HuH-7.5 (cell line): ENCODE measurements at places on chromosomes 3 and 15.

DNA sequence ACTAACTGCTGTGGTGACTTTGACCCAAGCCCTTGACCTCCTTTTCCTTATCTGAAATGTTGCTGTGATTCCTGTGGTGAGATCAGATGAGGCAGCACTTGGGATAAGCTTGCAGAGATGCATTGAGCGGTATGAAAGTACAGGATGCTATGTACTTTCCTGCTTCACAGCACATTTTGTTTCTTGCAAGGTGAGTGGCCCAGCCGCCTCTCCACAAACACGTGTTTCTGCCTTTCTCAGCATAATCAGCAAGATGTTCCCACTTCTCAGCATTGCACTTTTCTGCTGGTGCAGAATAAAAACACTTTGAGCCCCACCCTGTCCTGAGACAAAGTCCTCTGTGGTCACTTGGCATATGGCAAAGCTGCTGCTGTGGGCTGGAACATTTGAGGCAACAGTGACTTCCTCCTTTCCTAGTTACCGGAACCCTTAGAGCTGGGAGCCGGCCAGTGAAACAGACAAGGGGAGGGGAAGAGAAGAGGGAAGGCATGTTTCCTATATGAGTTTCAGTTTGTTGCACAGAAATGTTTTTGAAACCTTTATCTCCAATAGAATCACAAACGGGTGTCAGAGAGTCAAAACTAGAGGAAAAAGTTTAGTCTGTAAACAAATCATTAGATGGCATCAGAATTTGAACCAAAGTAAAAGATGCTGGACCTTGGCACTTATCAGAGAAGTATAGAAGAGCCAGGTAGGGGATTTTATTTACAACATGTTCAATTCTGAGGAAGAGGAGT is 5.0 kb downstream of the NUDT16 start:
- no peak for DNase-seq

- DNase-seq: no peak
Observed at GRCh38 chr3:22951910-22952309, 251.2 kb upstream of the UBE2E2 start.

DNA sequence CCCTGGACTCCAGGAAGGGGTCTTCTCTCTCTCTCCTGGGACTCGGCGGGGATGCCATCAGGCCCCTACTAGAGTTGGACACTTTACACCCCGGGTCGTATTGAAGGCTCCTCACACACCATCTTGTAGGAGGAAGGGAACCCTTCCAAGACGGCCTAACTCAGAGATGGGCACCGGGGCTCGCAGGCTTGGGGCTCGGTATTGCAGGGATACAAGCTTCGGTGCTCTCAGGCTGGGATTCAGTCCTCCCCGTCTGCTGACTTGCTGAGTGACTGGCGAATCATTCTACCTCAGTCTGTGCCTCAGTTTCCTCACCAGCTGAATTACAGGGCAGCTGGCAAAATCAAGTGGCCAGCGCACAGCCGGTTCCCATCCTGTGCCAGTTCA is 419 bp upstream of the CALML4 start:
- no peak for DNase-seq

DNA sequence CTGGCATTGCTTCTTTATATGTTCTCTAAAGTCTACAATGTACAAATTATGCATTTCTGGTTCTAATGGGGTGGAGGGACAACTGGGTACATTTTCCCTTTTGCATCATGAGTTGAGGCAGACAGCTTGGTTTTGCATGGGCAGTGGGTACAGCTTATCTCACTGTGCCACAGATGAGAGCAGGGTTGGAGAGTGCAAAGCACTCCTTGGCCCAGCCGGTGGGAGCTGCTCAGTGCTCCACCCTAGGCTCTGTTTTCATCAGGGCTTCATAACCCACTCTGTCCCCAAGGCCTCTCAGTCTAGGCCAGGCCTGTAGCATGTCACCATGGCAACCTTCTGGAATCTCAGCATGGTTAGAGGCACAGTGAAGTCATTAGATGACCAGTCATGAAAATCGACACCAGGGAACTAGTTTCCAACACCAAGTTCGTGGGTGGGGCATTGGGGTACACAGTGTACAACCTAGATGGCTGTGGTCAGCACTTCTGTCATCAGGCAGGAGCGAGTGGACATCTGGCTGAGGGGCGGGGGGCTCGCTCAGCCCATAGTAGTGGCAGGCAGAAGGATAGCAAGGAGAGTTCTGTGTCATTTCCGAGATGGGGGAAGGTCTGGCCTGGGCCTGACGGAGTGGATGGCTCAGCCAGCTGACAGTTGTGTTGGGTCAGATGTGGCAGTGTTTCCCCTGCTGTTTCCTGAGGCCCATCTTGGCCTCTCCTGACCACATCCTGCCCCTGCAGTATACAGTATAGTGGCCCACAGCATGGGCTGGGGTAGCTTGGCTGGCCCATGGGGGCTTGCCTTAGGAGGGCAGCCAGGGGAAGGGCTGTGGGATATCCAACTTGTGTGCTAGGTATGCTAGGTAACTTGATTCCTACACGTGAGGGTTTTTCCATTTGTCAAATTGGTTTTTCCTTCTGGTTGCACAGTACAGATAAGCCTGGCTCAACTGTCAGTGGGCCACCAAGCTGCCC is 75.7 kb upstream of the PRR23C start:
- DNase-seq: no peak

DNA sequence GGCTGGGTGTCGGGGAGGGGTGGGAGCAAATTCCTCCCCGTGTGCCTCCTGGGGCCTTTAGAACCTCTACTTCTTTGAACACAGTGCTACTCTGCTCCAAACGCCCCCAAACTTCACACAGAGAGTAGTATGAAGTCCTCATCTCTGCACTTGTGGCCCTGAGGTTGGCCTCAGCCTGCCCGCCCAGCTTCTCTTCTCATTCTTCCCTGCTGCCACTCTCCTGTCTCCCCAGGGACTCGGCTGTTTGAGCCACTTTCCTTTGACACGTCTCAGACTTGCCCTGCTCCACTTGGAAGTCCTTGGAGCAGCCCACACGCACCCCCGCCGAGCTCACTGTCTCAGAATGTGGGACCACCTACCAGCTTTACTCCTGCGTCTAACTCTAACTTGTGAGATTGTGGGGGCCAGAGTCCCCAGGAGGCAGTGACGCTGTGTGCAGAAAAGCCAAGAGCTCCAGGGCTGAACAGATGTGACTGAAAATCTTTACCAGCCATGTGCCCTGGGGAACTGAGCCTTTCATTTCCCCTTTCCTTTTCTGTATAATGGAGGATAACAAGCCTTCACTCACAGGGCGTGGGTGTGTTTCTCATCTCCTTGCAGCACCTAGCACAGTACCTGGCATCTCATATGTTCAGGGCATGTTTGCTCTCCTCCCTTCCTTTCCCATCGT is 233.6 kb upstream of the CTDSPL start:
- DNase-seq: no peak

DNA sequence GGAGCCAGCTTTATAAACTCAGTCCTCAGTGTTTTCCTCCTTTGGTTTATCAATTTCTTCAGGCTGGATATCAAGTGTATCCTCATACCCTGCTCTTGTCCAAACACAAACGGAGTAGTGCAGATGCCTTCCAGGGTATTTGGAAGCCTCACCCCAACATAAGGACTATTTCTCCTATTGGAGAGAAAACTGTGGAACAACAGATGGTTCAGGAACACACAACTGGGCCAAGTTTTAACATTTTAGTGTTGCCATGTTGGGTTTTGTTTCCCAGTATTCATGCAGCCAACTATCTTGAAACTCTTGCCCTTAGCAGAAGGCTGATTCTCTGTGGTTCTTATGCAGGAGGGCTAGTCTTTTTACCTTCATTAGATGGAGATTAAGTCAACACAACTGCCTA is 398.1 kb downstream of the GABRB3 start:
- no peak for DNase-seq

DNA sequence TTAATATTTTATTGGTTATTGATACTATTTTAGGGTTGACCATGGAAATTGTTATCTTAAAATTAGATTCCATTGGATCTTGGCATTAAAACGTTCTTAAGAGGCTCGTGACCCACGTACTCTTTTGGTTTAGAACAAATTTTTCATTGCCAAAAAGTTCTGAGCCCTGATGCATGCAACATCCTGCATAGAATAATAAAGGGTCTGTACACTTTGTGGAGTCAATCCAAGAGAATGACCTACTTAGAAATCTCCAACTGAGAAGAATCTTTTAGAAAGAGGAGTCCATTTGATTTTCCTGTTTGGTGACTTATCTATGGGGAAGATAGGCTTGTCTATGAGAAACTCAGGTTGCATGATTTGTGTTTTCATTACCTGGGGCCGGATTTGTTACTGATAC is 404.2 kb upstream of the RGMA start:
- no peak for DNase-seq

DNA sequence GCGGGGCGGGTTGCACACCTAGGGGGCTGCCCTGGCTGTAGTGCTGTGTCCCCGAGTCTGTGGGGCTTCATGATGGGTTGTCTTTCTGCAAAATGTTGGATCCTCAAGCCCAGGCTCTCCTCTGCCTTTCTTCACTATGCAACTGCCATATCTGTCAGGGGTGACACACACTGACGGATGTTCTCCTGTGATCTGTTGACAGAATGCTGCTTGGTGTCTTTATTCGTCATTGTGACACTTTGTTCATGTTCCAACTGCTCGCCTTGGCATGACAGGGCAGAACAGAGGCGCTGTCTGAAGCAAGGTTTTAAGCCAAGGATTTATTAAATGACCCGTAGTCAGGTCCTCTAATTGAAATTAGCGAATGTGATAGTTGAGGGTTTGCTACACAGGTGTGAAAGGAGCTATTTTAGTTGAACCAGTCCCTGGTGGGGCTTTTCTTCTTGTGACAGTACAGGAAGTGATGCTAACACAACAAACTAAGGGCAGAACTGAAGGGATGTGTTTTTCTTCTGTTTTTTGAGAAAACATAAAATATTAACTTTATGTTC is 173.4 kb downstream of the MCTP2 start:
- DNase-seq: no peak

GRCh38 chr3:16474216-16474615 is 39.3 kb downstream of the RFTN1 start:
- no peak for DNase-seq

GRCh38 chr3:161310649-161311423 is 60.5 kb downstream of the SPTSSB start:
- DNase-seq: no peak

- DNase-seq: no peak
Observed at GRCh38 chr3:61425356-61425755, 136.0 kb upstream of the PTPRG start.

DNA sequence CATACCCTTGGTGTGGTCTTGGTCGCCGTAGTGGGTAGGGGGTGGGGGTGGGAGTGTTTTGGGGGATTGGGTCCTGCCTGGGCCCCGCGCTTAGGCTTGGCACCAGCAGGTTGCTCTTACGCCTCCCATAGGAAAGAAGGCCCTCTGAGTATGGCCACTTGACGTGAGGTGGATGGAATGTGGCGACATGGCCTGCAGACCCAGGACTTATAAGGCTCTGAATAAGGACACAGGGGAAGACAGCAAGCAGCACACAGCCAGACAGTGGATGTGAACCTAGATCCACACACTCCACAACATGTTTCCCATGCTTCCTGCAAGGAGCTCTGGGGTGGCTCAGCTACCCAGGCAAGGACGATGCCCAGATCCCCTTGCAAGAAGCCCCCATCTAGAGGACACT is 12.4 kb downstream of the RBPMS2 start:
- DNase-seq: no peak

DNA sequence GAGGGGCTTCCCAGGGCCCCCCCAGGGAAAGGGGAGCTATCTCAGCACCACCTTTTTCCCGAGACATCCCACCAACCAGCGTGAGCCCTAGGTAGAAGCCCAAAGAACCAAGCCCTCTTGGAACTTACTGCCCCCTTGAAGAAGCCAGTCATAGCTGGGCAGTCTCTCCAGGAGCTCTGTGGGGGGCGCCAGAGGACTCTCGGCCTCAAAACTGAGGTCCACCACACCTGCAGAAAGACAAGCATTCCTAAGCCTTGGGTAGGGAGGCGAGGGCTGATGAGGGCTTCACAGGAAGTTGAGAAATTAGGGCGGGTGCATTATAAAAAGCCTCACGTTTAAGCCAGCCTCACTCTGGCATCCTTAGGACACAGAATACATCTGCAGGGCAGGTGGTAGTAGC is 9.0 kb downstream of the SSUH2 start:
- DNase-seq: no peak

DNA sequence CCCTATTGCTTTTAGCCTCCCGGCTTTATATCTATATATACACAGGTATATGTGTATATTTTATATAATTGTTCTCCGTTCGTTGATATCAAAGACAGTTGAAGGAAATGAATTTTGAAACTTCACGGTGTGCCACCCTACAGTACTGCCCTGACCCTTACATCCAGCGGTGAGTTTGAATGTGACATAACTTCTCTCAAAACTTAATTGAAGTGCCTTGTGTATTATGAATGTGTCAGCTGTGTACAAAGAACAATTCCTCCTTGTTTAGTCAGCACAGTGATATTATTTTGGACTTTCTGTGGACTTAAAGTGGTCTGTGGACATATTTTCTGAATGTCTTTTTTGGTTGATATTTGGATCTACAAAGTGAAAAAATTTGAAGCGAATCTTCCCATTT is 220 bp downstream of the TP63 start:
- no peak for DNase-seq

DNA sequence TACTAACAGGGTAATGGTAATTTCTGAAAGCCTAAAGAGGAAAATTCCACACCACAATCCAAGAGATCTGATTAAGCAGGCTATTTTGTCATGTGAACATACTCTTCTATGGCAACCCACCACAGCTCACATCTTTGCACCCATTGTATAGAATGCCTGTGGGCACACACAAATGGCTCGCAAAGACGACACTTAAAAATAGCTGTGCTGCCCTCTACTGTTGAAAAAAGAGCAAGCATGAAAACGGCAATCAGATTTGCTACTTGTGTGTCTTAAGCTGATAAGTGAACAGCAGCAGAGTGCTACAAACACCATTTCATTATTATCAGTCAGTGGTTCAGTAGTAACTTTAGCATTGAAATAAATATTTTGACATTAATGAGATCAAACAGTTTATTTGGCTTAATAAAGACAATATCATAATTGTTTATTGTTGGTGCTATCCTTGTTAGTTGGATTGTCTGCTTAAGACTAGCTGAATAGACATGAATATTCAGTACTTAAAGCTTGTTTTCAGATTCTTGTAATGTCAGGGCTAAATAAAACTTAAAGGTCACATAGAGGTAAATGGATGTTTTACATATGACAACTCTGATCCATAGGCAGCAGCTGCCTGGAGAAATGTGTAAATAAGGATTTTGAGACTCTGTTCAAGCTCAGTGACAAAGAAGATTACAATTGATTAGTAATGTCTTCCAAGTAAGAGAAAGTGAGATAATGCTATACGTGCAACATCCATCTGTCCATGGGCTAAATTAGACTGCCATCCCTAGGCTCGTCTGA is 199.1 kb downstream of the LRRN1 start:
- DNase-seq: peak; percentile 37

DNA sequence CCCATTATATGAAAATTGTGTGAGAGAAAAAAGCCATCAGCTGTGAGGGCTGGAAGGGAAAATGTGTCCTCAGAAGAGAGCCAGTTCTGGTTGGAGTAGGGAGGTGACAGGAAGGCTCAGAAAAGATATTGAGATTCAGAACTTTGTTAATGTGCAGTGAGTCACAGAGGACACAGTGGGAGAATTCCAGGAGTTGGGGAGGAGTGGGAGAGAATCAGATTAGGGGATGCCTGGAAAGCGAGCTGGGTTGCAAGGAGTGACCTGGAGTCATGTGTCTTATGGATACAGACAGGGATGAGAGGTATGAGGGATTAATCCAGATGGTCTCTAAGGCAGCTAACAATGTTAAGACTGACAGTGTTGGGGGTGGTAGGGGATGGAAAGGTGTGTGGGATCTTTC is 67.5 kb downstream of the CHST2 start:
- DNase-seq: no peak

- no peak for DNase-seq
Observed at GRCh38 chr15:100252779-100253417, 88.9 kb downstream of the ADAMTS17 start.

- DNase-seq: no peak
Observed at GRCh38 chr3:42498791-42499477, 3.5 kb upstream of the VIPR1 start.
